ENCODE measurements at places on chromosomes 13 and 19.

GRCh38 chr13:46761866-46762265, 35.1 kb downstream of the ESD start:
- no peak for ATAC-seq

DNA sequence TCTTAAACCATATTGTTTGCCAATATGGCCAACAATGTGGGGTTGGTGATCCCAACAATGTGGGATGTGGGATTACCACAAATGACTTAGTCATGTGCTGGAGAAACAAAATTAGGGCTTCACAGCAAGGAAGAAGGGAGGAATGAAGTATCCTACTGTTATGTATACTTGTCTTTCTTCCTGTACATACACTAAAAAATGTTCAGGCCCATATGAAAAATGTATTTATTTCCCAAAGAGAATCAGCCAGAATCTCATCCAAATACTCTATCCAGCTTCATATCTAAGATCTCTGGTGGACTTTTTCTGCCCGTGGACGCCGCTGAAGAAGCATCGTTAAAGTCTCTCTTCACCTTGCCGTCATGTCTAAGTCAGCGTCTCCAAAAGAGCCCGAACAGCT, at the start of gene HNRNPA1L2:
Gene HNRNPA1L2 (plus strand): TSS at position 301 of the 400 bp plus-strand sequence. CDS start 62 bp downstream, at position 363.
- ATAC-seq, result no peak

GRCh38 chr19:45352471-45352870, 11.9 kb downstream of the KLC3 start:
- ATAC-seq, result no peak

GRCh38 chr19:23002690-23003422, at the start of gene ZNF728:
TSS of gene ZNF728 (minus strand) at chr19:23003176. CDS start at chr19:23003030, 146 bp downstream.
- ATAC-seq, result no peak

DNA sequence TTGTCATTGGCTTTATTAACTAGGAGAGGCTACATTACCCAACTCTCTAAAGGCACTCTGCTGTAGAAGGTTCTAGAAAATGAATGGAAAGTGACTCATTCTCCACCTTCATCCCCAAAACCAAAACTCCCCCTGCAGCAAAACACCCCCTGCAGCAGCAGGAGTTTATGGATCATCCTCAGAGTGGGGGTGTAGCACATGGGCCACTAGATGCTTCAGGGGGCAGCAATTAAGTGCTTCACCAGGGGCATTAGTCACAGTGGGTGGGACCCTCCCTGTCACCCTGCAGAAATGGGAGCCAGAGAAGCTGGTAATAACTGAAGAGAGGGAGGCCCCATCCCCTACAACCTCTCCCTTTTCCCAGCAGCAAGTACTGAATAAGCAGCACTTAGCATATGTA, 64.5 kb upstream of the MED4 start:
- ATAC-seq, result peak; percentile 30

DNA sequence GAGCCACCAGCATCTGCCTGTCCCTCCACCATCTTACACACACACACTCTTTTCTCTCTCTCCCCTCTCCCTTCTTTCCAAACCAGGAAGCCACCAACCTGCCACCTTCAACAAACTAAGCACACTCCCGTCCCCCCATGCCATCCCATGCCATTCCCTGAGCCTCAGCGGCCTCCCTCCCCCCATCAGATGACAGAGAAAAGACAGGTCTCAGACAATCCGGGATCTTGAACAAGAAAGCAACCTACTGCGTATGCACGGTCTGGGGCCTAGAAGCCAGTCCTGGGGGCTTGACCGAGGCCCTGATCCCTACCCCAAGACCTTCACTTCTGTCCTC, 19.4 kb downstream of the AKT2 start:
- ATAC-seq, result no peak

GRCh38 chr19:33809960-33810359, 13.3 kb downstream of the KCTD15 start:
- no peak for ATAC-seq

- ATAC-seq, result no peak
These were observed 102.5 kb downstream of the GADD45B start for GRCh38 chr19:2578391-2578890.

- ATAC-seq, result peak; percentile 6
These were observed 5.3 kb upstream of the CCNP start for GRCh38 chr19:40231544-40232424.

DNA sequence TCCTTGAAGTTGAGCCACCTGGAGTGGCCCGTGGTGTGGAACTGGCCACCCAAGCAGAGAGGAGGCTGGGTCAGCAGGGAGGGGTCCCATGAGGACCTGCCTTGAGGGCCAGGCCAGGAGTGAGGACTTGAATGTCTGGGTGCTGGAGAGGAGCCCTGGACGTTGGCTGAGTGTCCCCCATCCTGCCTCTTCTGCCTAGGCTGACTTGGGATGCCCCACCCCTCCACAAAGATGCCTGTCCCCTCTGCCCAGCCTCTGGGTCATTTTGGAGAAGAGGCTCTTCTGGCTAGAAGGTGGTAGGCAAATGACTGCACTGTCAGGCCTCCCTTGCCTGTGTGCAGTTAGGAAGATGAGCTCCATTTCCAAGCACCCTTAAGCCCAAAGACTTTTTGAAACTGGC, 1.7 kb downstream of the SSBP4 start:
- no peak for ATAC-seq

DNA sequence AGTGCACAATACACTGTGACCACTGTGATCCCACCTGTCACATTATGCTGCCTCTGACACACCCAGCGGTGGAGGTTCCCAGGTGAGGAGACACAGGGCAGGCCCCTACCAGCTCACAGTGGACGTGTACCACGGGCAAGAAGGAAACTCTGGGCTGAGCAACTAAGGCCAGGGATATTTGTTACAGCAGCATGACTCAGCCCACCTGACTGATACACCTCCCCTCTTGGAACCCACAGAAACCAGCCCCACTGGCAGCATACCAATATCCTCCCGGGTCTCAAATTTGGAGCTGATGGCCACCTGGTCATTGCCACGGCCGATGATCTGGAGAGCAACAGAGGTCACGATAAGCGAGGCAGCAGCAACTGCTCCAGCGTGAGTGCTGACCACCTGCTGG, 14.9 kb downstream of the KLC3 start:
- no peak for ATAC-seq

DNA sequence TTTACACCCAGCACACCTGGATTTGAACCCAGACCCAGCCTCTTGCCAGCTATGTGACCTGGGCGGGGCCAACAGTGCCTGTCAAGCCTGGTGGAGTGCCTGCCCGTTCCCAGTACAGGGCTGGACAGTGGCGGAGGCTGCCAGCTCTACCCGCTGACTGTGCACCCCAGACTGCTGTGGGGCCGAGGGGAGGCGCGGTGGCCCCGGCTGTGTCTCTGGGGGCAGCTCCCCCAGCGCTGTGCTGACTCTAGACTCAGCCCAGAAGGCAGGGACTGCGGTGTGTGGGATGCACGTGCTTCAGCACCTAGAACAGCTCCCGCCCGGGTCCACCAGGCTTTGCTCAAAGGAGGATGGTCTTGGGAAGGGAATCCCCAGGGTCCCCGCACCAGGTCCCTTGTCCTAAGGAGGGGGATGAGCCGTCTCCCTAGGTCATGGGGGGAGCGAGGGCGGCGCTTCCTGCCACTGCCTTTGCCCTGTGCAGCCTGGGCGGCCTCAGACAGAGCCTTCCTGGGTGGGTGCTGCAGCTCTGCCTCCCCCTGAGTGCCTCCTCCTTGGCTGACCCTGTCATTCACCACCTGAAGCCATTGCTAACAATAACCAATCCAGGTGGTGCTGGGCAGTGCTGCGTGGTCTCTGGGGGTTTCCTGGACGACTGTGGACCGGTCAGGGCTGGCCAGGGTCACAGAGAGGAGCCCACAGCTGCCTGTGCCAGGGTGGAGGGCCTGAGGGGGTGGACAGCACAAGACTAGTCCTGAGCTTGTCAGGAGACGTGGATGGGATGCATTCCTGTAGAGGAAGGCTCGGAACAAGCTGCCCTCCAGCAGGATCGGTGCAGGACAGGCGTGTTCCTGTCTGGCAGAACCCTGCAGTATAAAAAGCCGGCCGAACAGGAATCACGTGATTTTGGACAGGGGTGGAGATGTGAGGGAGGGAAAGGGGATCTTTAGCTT, 18.6 kb downstream of the TMEM255B start:
- peak; percentile 47 for ATAC-seq

GRCh38 chr13:46134961-46135522, 30.2 kb upstream of the CPB2 start:
- peak; percentile 91 for ATAC-seq

DNA sequence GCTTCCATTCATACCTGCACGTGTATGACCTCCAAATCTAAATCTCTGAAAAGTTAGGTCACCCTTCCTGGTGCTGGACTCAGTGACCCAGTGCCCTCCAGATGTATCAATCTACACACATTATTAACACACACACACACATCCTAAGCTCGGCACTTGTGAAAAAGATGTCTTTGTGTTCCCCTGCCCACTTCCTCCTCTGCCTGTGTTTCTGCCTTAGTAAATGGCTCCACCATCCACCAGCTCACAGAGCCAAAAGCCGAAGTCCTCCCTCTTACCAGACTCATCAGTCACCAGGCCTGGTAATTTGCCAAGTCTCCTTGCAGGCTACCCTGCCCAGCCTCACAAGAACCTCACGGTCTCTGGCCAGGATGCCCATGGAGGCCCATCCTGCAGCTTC, 131.5 kb downstream of the SHISA2 start:
- no peak for ATAC-seq

- no peak for ATAC-seq
These were observed 14.3 kb downstream of the ERICH4 start for GRCh38 chr19:41457241-41457640.

- ATAC-seq, result peak; percentile 80
These were observed 577 bp downstream of the ZNF181 start for GRCh38 chr19:34734537-34735103.

GRCh38 chr19:46606019-46606418, 4.9 kb downstream of the CALM3 start:
- no peak for ATAC-seq

DNA sequence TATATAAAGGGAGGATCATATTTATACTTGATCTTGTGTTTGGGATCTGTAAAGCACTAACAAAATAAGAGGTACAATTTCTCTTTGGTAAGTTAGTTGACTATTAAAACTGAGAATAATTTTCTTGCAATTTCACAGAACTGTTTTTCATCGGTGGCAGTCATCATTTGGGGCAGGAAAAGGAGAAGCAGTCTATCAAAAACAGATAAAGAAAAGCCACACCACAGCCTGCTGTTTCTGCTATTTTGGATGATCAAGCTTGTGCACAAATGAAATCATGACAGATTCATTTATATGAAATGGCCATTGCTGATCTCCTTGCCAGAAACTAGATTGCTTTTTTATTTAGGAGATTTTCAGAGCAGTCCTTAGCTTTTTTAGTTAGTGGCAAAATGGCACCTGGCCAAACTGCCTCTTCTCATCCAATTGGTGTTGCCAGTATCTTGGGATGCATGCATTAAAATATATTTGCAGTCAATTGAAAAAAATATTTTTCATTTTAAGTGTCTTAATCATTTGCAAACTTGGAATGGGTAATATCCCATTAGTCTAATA, 326.0 kb downstream of the HS6ST3 start:
- ATAC-seq, result no peak

- ATAC-seq, result no peak
These were observed 88.8 kb downstream of the ENOX1 start for GRCh38 chr13:43698009-43698408.

DNA sequence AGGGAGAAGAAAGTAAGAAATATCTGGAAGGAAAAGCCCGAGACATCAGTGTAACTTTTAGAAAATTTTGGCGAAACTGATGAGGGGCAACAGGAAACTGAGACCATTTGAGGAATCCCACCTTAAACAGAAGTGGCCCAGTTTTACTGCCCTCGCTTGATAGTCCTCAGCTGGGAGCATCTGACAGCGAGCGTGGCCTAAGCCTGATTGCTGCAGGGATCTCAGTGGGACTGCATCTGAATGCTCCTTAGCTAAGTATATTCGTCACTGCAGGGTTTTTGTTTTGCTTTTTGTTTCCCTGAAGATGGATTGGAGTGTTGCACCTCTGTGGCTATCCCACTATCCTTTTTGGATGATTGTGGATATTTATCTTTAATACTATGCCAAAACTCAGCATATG, 262.7 kb upstream of the KLHL1 start:
- no peak for ATAC-seq

DNA sequence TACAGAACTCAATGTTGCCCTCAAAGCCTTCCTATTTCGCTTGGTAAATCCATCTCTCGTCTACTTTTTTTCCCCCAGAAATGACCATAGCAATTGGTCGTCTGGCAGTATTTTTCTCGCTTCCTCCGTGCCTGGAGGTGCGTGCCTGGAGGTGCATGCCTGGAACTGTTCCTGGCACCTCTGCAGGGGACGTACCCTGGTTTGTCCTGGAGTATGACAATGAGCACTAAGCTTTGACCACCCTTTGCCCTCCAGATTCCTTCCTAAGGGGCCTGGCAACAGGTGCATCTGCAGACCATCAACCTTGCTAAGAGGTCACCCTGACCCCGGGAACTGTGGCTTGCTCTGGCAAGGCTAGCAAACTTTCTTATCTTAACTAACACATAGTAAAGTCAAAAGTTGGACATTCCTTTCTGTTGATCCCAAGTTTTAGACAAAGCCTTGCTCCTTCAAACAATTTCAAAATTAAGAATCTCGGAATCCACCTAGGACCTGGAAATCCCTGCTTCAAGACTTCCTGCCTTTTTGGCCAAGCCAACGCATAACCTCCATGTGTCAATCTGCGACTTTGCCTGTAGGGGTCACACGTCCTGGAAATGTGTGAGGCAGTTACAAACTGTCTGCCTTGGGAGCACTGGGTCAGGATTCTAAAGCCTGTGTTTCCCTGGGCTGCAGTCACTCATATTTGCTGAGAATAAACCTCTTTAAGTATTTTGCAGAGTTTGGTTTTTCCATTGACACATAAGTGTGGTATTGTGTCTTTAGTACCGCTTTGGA, 28.8 kb upstream of the TUBGCP3 start:
- ATAC-seq, result peak; percentile 17

DNA sequence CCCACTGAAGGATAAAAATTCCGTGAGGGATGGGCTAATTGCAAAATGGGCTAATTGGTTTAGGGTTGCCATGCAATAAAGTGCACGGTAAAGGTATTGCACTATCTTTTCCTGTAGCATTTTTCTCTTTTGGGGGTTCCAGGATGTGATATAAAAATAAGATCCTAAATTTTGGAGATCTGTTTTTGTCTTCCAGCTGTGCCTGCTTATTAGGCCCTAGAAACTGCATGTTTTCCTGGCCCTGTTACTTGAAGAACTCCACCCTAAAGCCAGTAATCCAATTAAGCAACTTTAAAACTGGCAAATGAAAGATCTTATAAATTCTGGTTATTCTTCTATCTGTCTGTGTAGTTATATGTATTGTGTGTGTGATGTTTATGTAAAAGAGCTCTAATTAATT, 2489.6 kb downstream of the PCDH9 start:
- ATAC-seq, result no peak

- no peak for ATAC-seq
These were observed 41.6 kb downstream of the NDFIP2 start for GRCh38 chr13:79522583-79522982.

GRCh38 chr19:46002678-46003275, 7.5 kb downstream of the CCDC61 start:
- ATAC-seq, result no peak

GRCh38 chr13:91056746-91057145, 290.7 kb upstream of the MIR17HG start:
- ATAC-seq, result no peak

DNA sequence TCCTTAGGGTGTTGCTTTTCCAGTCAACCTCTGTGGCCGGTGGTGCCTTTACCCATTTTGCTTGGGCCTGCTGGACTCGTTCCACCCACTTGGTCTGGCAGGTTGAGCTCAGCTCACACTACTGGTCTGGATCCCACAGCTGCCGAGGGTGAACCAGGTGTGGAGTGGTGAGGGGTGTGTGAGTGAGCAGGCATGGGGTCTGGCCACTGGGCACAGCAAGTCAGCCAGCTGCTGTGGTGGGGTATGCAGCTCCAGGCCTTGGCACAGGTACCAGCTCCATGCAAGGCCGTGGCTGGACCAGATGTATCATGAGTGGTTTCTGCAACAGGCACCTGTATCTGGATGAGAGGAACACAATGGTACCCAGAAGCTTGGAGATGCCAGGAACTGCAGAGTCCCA, 277.6 kb upstream of the KLHL1 start:
- ATAC-seq, result no peak

Measured in esophagus mucosa (tissue), 1 donor.